Neural crest cell (in vitro differentiated cells): ENCODE measurements at places on chromosomes 7 and 10. TPM values are rescaled to one million over a fixed set of nuclear protein-coding genes. Genes with fewer than 3 reads are reported as not detected.
A peak's percentile ranks its signal among the peaks of the same experiment; 100 is the strongest.

The TUBAL3 gene
- not detected in 2 replicates for total RNA-seq

The ZCWPW1 gene
- total RNA-seq: 1.8 and 2.0 TPM in 2 replicates

The CALML5 gene
- not detected in 2 replicates for total RNA-seq

DNA sequence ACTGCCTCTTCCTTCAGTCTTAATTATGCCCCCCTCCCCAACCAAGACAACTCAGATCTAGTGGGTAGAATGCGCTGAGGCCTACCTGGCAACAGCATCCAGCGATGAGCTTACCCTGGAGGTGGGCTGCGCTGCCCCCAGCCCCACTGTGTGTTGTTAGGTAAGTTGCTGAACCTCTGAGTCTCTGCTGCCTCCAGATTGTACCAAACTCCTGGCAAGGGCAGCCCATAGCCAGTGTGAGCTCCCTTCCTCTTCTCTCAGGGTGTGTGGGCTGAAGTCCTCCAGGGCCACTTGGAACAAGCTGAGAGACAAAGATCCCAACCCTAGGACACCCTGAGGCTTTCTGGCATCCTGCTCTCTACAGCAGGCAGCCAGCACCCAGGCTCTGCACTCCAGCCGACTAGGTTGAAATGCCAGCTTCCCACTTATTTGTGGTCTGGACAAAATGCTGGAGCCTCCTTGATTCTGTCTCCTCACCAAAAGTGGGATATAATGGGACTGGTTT, 135.3 kb downstream of the ARHGAP22 start:
- DNase-seq: no peak
- H3K27ac ChIP-seq: peak overlapping the region; percentile 46
- peaks cover 17% of the 10 kb centered on the region for H3K4me1 ChIP-seq
- H3K4me3 ChIP-seq: no peak overlapping the region
- no peaks in the 10 kb centered on the region for H3K27me3 ChIP-seq

The OIT3 gene
- total RNA-seq: 0.09 TPM in 1 of 2 replicates, not detected in the other

DNA sequence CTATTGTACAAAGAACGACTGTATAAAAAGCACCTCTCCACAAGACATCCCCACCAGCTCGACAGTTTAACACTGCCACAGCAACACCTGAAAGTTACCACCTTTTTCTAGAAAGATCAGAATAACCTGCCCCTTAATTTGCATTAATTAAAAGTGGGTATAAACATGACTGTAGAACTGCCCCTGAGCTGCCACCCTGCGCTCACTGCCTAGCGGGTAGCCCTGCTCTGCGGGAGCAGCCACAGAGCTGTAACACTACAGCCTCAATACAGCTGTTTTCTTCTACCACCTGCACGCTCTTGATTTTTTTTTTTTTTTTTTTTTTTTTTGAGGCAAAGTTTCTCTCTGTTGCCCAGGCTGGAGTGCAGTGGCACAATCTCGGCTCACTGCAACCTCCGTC, 140.9 kb downstream of the PARD3 start:
- H3K27ac ChIP-seq: no peak overlapping the region
- no peak overlapping the region for H3K4me3 ChIP-seq
- DNase-seq: no peak
- no peaks in the 10 kb centered on the region for H3K36me3 ChIP-seq
- no peaks in the 10 kb centered on the region for H3K4me1 ChIP-seq

DNA sequence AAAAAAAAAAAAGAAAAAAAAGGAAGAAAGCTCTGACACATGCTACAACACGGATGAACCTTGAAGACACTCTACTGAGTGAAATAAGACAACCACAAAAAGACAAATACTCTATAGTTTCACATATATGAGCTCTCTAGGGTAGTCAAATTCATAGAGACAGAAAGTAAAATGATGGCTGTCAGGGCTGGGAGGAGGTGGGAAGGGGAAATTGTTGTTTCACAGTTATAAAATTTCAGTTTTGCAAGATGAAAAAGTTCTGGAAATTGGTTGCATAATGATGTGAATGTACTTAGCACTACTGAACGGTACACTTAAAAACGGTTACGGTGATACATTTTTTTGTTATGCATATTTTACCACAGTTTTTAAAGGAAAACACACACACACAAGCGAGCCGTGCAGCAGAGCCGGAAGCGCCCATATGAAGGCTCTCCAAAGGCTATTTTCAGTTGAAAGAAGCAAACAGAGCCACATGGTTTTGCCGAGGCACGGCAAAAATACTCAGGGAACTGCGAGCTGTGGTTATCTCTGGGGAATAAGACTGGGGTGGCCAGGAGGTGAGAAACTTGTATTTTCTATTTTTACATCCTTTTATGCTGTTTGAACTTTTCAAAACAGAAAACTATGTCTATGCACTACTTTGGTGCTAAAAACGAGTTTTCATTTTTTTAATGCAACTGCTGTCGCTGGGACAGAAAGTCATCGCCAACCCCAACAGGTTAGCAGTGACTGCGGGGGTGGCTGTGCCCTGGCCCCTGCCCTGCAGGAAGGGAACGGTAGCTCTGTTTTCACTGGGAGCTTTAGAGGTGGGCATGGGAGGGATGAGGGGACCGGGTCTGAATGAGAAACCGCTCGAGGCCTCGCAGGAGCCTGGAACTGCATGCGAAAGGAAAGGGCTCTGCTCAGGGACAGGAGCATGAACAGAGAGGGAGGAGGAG, 132.9 kb downstream of the OAT start:
- H3K4me3 ChIP-seq: no peak overlapping the region
- H3K27me3 ChIP-seq: no peaks in the 10 kb centered on the region
- H3K4me1 ChIP-seq: peaks cover 12% of the 10 kb centered on the region
- H3K27ac ChIP-seq: no peak overlapping the region

- no peak for DNase-seq
- H3K36me3 ChIP-seq: no peaks in the 10 kb centered on the region
- no peak overlapping the region for H3K27ac ChIP-seq
- peaks cover 27% of the 10 kb centered on the region for H3K27me3 ChIP-seq
- peaks cover 5% of the 10 kb centered on the region for H3K4me1 ChIP-seq
Observed at GRCh38 chr10:123557366-123558108, 108.6 kb upstream of the GPR26 start.

The COL13A1 gene
- 8.1 and 9.5 TPM in 2 replicates for total RNA-seq

DNA sequence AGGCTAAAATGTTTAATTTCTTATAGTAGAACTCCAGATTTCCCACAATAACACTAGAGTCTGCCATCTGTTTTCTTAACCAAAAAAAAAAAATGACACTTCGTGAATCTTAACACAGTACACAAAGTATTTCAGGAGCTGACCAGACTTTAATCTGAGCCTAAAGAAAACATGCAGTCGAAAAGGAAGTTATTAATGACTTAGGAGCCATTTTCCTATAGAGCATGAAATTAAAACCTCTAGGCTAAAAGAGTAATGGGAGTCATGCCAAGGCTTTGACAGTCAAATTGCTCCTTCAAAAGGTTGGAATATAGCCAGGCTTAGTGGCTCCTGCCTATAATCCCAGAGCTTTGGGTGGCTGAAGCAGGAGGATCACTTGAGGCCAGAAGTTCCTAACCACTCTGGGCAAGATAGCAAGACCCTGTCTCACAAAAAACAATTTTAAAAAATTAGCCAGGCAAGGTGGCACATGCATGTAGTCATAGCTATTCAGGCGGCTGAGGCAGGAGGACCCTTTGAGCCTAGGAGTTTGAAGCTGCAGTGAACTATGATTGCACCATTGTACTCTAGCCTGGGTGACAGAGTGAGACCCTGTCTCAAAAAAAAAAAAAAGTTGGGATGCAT, 13.6 kb downstream of the MICU1 start:
- DNase-seq: no peak
- H3K27ac ChIP-seq: no peak overlapping the region
- H3K4me1 ChIP-seq: peaks cover 4% of the 10 kb centered on the region
- H3K27me3 ChIP-seq: no peaks in the 10 kb centered on the region

DNA sequence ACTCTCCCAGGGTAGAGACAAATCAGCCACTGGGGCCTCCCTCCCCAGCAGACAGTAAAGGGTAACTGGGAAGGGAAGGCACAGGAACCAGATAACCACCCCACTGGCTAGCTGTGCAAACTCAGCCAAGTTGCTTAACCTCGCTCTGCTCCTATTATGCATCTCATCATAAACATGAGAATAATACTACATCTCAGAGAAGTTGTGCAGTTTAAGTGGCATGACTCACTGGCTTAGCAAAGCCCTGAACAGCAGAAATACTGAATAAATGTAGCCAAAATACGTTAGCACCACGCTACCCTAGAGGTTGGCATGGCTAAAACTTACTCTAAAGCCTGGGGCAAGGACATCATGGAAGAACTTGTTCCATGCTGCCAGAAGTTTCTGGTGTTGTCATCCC, 128.1 kb upstream of the ANK3 start:
- DNase-seq: no peak
- no peaks in the 10 kb centered on the region for H3K27me3 ChIP-seq
- no peak overlapping the region for H3K27ac ChIP-seq

GRCh38 chr10:132541601-132542011, 4.0 kb downstream of the INPP5A start:
- DNase-seq: no peak
- H3K36me3 ChIP-seq: no peaks in the 10 kb centered on the region
- no peaks in the 10 kb centered on the region for H3K27me3 ChIP-seq
- H3K4me3 ChIP-seq: peak overlapping the region; percentile 74
